ENCODE measurements at places on chromosomes 5 and 9. TPM values are rescaled to one million over a fixed set of nuclear protein-coding genes. Genes with fewer than 3 reads are reported as not detected.

The SCGB3A2 gene
- total RNA-seq, result not detected

DNA sequence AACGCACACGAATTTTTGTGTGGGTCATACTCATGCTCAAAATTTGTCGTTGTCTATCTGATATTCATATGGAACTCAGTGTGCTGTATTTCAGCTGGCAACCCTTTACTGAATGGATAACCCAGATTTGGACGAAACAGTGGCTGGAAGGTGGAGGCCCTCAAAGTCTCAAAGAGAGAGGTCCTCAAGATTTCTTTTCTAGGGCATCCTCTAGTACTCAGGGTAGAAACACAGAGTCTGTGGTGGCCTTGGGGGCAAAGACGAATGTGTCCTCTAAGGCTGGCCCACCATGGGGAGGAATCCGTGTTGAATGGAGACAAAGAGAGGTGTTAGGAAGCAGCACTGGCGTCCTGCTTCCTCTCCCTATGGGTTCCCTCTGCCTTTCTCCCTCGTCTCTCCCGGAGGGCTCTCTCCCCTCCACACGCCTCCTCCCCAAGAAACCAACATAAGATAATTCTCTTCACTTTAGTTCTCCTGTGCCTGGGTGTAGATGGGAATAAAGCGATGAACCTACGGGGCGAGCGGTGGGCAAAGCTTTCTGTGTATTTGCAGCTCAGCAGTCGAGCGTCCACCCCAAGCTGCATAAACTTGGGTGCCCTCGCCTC is 333.7 kb downstream of the CWC27 start:
- peaks cover 27% of the 10 kb centered on the region for H3K4me1 ChIP-seq
- H3K36me3 ChIP-seq, result no peaks in the 10 kb centered on the region
- peak overlapping the region; percentile 91 for H3K27ac ChIP-seq
- H3K27me3 ChIP-seq, result no peaks in the 10 kb centered on the region
- peak overlapping the region; percentile 88 for H3K4me3 ChIP-seq
- no peak for DNase-seq

- no peaks in the 10 kb centered on the region for H3K27me3 ChIP-seq
- no peaks in the 10 kb centered on the region for H3K4me1 ChIP-seq
- H3K27ac ChIP-seq, result no peak overlapping the region
Measured at GRCh38 chr9:118734696-118735095, 634.5 kb downstream of the BRINP1 start.

DNA sequence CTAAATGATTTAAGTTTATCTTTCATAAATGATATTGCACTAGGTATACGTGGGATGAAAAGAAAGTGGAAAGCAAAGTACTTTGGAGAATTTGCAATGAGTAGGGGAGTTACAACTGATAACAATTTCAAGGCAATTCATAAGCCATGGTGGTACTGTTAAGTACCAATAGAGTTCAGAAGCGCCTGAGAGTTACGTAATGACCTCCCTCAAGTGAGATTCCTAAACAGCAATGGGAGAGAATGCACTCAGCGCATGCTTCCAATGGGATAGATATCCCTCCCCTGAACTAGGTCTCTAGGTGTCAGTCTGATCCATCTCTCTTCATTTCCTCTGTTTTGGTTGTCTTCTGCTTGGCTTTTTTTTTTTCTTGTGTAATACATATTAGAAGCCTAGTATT is 249.3 kb downstream of the NNT start:
- no peak overlapping the region for H3K4me3 ChIP-seq
- no peak overlapping the region for H3K27ac ChIP-seq
- no peak for DNase-seq

DNA sequence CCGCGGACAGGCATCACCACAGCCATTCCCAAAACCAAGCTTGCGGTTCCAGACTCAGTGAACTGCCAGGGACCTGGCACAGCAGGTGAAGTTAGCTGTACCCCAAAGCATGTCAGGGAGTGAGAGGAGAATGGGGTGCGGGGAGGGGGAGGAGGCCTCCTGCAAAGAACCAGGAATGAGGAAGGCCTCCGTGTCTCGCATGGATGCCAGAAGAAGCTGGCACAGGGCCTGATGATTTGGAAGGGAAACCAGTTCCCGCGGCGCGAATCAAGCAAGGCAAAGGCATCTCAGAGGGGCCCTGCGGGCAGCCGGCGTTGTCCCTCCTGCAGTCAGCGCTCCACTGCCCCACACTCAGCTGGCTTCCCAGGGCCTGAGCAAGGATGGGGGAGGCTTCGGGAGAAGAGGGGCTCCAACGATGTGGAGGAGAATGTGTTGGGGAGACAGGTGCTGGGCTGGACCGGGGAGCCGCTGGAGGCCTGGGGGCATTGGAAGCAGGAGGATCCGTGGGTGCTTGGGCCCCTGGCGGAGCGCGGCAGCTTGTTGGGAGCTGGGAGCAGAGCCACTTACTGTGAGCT is 14.6 kb downstream of the SLC9A3 start:
- no peaks in the 10 kb centered on the region for H3K36me3 ChIP-seq
- H3K27ac ChIP-seq, result peak overlapping the region; percentile 24
- H3K4me1 ChIP-seq, result peaks cover 3% of the 10 kb centered on the region

GRCh38 chr9:129402371-129402739 is 218.5 kb downstream of the C9orf50 start:
- H3K27ac ChIP-seq, result no peak overlapping the region
- H3K4me1 ChIP-seq, result peaks cover 6% of the 10 kb centered on the region
- H3K4me3 ChIP-seq, result no peak overlapping the region

DNA sequence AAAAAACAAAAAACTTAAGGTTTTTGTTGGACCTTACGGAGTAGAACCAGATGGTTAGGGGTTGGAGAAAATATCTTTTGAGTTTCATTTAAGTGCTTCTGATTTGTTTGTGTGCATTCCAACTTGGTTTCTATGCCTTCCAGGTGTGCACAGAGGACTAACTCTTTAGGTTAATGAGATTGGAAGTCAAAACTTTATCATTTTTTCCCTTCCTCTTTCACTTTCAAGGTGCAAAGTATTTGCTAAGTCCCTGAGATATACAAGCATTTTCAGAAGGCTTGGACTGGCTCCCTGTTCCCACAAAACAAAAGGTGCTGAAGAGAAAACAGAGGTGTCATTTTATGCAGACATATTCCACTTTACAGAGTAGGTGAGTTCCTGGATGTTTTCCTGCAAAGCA is 30.3 kb upstream of the CER1 start:
- H3K4me1 ChIP-seq, result peaks cover 3% of the 10 kb centered on the region
- no peak overlapping the region for H3K27ac ChIP-seq
- H3K36me3 ChIP-seq, result no peaks in the 10 kb centered on the region
- H3K4me3 ChIP-seq, result no peak overlapping the region

GRCh38 chr5:149358294-149358651 is 427 bp downstream of the PCYOX1L start:
- no peak for DNase-seq
- peak overlapping the region; percentile 65 for H3K27ac ChIP-seq
- H3K27me3 ChIP-seq, result no peaks in the 10 kb centered on the region
- peaks cover 25% of the 10 kb centered on the region for H3K36me3 ChIP-seq

DNA sequence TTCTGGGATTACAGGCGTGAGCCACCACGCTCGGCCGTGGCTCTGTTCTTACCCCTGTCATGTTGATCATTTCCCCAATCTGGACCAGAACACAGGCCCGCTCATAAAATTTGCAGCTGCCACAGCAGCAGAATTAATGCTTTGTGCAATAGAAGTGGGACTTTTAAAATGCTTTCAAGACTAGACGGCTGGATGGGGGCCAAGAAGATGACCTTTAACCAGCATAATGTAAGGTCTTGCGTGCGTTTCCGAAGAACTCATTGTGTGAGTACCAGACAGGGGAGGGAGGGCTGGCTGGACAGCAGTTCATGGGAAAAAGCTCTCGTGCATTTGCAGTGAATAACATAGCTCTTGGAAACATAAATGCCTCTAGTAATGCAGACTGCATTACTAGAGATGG is 3.5 kb upstream of the WDR38 start:
- H3K4me3 ChIP-seq, result no peak overlapping the region
- no peak overlapping the region for H3K27ac ChIP-seq
- H3K36me3 ChIP-seq, result no peaks in the 10 kb centered on the region
- H3K4me1 ChIP-seq, result peaks cover 7% of the 10 kb centered on the region
- DNase-seq, result no peak
- H3K27me3 ChIP-seq, result no peaks in the 10 kb centered on the region

DNA sequence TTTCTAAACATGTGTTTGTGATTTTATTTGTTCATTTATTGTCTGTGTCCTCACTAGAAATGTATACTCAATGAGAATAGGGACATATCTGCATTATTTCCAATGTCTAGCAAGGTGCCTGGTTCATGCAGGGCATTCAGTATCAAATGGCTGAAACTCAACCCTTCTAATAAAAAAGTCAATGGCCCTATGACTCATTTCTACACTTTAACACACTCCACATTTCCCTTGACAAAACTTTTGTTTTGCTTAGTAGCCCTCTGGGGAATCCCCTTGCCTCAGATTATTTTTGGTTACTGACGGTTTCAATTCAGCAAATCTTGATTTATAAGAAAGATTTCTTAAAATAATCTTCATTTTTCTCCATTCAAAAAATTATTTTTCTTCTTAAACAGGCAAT is 206.0 kb upstream of the DMRTA1 start:
- no peak for DNase-seq
- no peaks in the 10 kb centered on the region for H3K36me3 ChIP-seq
- peaks cover 61% of the 10 kb centered on the region for H3K4me1 ChIP-seq
- peak overlapping the region; percentile 67 for H3K27ac ChIP-seq
- H3K4me3 ChIP-seq, result peak overlapping the region; percentile 64
